ENCODE measurements at places on chromosomes 13 and 19. TPM values are rescaled to one million over a fixed set of nuclear protein-coding genes. Genes with fewer than 3 reads are reported as not detected.

NLRP7 gene
- not detected for total RNA-seq

DNA sequence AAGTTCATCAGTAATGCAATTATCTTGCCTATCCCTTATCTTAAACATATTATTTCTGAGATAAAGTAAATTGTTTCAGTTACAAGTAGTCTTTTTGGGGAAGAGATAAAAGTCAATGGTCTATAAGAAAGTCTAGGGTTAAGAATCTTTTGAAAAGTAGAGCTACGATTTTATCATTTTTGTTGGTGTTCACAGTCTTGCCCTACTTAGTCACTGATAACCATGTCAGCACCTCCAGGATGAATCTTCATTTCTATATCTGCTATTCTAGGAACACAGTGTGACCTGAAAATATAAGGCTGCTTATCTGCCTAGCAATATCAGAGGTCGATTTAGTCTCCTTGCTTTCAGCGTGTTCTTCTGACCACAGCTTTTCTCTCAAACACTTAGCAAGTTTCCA is 1676.5 kb upstream of the PRR20A start:
- DNase-seq: no peak

GRCh38 chr13:95608640-95609323 is 35.7 kb downstream of the DZIP1 start:
- DNase-seq: no peak

ZNF223 gene
- 1.2 TPM for total RNA-seq

DNA sequence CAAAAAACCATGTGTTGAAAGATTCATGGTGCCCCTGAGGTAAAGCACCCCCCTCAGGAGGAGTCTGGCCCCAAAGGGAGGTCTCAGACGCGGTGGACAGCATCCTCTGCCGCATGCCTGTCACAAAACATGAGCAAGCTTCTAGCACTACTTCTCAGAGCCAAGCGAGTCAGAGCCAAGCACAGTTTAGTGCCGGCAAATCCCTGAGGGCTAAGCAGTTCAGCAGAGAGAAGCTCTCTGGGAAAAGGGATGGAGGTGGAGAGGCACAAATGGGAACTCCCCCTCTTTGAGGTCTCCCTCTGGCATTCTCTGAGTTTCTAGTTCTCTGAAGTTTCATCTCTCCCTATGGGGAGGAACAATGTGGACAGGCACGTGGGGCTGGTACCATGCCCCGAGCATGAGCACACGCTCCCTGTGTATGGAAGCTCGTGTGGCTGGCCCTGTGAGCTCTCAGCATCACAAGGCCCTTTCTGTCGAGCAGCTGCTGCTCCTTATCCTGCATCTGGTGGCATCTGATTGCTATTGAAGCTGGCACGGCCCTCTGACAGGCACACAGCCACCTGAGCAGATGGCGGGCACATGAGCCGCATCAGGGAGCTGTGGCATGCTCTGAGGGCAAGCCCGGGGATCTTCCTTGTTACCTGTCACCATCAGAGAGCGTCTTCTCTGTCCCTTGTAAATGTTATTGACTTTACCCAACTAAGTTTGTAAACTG is 325.1 kb downstream of the SLC7A1 start:
- DNase-seq: no peak

TYROBP gene
- total RNA-seq: 20.2 TPM

GARRE1 gene
- 9.2 TPM for total RNA-seq

GRCh38 chr19:45630463-45630862 is 8.7 kb downstream of the EML2 start:
- DNase-seq: no peak

- no peak for DNase-seq
Observed at GRCh38 chr13:93744886-93745285, 518.3 kb downstream of the GPC6 start.

DNA sequence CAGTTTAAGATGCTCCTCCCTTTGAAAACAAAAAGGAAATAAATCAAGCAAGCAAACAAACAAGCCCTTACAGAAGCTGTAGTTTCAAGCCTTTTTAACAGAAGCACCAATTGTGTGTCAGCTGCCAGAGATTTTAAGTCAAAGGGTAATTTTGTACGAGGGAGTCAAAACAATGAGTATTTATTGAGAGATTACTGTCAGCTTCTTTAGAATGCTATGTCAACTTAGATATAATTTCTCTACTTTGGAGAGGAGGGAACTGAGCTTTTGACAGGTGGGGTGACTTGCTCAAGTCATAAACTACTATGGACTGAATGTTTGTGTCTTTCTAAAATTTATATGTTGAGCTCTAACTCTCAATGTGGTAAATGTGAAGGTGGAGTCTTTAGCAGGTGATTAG is 10.5 kb upstream of the CBY2 start:
- DNase-seq: no peak

BST2 gene
- 103 TPM for total RNA-seq

GRCh38 chr19:11020423-11020822 is 59.6 kb downstream of the SMARCA4 start:
- no peak for DNase-seq

GRCh38 chr13:49326222-49326917 is 78.6 kb downstream of the CDADC1 start:
- peak; percentile 67 for DNase-seq

GRCh38 chr13:81377921-81378320 is 1037.0 kb upstream of the SPRY2 start:
- no peak for DNase-seq

TPTE2 gene
- total RNA-seq: not detected

HNRNPL gene
- 93.1 TPM for total RNA-seq

GRCh38 chr19:55437410-55437809 is 5.7 kb downstream of the SHISA7 start:
- peak; percentile 52 for DNase-seq

LMTK3 gene
- total RNA-seq: 0.43 TPM

DNA sequence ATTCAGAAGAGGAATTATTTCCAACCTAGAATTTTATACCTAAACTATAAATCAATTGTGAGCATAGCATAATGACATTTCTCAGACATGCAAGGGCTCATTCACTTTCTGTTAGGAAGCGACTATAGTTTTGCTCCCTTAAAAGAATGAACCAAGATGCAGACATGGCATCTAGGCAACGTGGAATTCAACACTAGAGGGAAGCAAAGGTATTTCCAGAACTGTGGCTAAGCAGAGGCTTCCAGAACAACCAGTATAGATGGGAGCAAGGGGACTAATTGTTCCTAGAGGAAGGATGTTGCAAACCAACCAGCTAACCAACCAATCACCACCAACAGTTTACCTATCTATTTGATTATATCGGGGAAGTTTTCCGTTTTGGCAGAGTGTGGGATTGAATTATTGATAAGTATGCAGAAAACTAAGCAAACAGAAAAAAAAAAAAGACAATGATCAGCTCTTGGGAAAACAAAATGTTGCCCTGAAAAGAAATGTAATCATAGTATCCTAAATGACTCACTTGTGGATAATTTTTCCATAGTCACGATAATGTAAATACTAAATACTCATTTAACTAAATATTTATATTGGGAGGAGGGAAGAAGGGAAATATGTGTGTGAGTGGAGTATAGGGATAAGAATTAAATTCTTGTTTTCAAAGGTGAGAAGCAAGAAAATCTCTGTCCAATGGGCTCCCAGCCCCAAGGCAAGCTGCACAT is 21.1 kb downstream of the ARL11 start:
- no peak for DNase-seq

DNA sequence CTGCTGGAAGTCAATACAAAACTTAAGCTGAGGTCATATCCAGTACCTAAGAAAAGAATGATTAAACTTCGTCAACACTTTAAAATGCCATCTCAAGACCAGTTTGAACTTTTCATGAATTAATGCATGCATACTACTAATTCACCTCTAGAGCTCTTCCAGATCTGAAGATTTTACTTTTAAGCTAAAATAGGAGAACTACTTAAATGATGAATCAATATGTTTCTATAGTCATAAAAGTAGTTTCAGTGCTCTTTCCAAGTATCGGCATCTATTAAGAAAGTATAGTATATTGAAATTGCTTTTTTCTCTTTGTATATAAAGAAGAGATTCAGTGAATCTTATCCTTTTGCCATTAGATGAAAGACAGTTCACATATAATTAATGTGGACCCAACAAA is 1123.9 kb downstream of the PCDH9 start:
- DNase-seq: no peak

- DNase-seq: no peak
Observed at GRCh38 chr19:56508290-56508778, 679 bp downstream of the ZNF471 start.

DNA sequence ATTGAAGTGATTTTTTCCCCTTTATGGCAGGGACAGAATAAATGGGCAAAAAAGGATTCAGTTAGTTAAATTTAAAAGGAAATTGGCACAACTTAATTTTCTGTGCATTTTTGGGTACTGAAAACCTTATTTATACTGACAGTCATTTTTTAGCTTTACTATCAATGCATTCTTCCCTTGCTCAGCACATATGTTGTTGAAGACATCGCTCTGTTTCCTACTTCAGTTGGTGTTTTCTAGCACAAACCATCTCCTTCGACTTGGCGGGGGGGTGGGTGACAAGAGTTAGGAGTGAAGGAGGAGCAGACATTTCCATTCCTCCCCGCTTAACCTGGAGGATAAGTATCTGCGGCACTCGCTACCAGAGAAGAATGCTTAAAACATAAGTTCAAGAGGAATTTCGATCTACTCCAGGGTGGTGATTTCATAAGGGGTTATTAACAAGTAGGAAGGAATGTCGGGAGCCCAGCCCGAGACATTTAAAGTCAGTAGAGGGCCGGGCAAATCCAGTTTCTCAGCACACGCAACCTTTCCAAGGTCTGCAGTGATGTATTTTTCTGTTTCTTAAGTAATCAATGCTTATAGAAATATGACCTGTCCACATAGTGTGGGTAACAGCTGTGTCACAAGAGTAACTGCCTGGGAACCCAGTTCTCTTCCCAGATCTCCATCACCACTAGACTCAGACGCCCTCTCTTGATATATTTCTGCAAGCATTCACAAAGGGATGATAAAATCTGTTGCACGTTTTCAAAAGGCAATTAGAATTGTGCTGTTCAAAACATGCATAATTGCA is 525.8 kb downstream of the MYO16 start:
- DNase-seq: no peak

FBXO46 gene
- total RNA-seq: 8.2 TPM

ZNF836 gene
- total RNA-seq: 2.6 TPM

- peak; percentile 97 for DNase-seq
Observed at GRCh38 chr19:4061178-4061682, 5.5 kb downstream of the ZBTB7A start.

GRCh38 chr19:41936416-41936850 is 8.2 kb upstream of the ERFL start:
- no peak for DNase-seq

GRCh38 chr13:113907635-113908617 is 44.0 kb upstream of the GAS6 start:
- no peak for DNase-seq

FAM124A gene
- 0.50 TPM for total RNA-seq

- no peak for DNase-seq
Observed at GRCh38 chr13:94987081-94987480, 274.7 kb upstream of the SOX21 start.

CYSLTR2 gene
- 0.28 TPM for total RNA-seq

All from left lobe of liver (tissue), 2 donors.